ENCODE measurements at places on chromosomes 7 and 10.

- DNase-seq, result no peak
Observed at GRCh38 chr7:37432281-37432920, 16.3 kb downstream of the ELMO1 start.

GRCh38 chr7:66211429-66211828, 6.3 kb downstream of the TPST1 start:
- DNase-seq, result no peak

- DNase-seq, result no peak
Observed at GRCh38 chr10:51203359-51203758, 129.1 kb downstream of the PRKG1 start.

DNA sequence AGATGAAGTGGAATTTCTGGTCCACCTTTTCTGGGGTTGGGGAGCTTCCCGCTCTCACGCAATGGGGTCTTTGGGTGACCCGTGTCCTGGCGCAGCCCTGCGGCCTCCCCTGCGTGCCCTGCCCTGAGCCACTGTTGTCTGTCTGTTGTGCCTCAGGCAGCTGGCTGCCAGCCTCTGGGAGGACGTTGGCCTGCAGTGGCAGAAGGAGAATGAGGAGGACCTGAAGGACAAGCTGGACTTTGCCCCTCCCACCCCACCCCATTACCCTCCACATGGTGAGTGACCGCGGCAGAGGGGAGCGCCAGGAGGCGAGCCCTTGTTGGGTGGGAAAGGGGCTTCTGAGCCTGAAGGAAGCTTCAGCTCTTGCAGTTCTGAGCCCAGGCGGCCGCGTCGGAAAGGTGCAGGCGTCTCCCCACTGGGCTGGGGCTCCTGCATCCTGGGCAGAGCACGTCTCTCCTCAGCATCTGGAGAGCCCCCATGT, 14.2 kb upstream of the PRKAR1B start:
- no peak for DNase-seq

GRCh38 chr10:31668326-31668725, 260.3 kb downstream of the ARHGAP12 start:
- DNase-seq, result no peak

- no peak for DNase-seq
Observed at GRCh38 chr7:156096771-156097538, 284.7 kb upstream of the SHH start.

DNA sequence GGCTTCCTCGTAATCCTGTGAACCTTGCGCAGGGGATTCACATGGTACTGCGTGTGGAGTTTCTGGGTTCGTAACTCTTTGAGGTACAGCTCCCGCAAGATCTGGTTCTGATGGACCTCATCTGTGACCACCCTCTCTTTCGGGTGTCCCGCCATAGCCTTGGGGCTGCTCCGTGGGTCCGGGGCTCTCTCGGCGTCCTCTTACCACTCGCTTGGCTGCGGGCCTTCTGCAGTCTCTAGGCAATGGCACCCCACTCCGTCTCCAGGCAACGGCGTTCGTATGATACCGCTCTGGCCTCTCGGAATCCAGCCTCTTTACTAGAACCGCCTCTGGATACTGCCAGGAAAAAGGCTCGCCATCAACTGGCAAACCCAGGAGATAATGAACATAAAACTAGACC, 54.7 kb upstream of the AMPH start:
- no peak for DNase-seq

GRCh38 chr10:191703-192518, 56.7 kb downstream of the ZMYND11 start:
- DNase-seq, result no peak

DNA sequence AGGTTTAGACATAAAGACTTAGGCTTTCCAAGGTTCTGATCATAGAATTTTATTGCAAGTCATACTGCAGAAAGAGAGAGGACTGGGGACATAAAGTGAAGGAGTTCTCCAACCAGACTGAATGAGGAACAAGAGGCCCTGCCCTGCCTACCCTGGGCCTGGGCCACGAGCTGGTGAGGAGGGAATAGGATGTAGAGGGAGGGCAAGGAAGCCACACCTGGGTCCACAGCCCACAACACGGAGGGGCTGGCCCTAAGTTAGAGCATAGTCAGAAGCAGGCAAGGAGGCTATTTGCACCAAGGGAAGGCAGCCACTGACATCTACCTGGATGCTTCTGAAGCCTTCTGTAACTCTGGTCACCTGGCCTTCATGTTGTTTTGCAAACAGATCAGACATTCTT, 82.2 kb upstream of the CXCL12 start:
- no peak for DNase-seq

- peak; percentile 67 for DNase-seq
Observed at GRCh38 chr10:61195211-61195610, 251.2 kb upstream of the RHOBTB1 start.

DNA sequence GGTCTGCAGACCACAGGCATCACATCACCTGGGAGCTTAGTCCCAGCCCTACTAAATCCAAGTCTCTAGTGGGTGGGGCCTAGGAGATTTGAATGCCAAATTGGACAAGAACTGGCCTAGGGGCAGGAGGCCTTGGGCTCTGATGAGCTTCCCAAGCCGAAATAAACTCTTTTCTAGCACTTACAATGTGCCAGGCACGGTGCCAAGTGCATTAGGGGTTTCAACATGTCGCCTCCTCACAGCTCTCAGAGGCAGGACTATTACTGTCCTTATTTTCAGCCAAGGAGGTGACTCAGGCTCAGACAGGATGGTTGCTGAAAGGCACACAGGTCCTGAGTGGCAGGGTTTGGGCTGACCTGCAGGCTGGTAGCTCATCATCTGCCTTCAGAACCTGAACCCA, 9.2 kb upstream of the CPA1 start:
- no peak for DNase-seq

DNA sequence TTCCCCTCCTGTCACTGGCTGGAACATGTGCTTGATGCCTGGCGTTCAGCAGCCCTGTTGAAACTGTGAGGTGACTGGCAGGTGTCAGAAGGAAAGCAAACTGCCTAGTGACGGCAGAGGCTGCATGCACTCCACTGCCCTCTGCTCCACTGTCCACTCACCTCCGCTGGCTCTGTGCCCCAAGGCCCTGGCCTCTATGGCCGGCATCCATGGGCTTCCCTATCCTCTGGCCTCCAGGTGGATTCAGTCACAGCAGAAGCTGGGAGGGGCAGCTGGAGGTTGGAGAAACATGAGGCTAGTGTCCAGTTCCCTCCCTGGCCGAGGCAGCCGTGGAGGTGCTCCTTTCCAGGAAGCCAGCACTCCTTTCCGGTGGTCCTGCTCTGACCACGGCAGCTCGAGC, 31.2 kb upstream of the INSIG1 start:
- DNase-seq, result no peak

GRCh38 chr7:5689118-5689517, 92.3 kb downstream of the RNF216 start:
- no peak for DNase-seq

GRCh38 chr7:70694971-70695794, 436.8 kb upstream of the GALNT17 start:
- DNase-seq, result peak; percentile 78

GRCh38 chr10:6990891-6991290, 410.8 kb upstream of the PRKCQ start:
- DNase-seq, result no peak

DNA sequence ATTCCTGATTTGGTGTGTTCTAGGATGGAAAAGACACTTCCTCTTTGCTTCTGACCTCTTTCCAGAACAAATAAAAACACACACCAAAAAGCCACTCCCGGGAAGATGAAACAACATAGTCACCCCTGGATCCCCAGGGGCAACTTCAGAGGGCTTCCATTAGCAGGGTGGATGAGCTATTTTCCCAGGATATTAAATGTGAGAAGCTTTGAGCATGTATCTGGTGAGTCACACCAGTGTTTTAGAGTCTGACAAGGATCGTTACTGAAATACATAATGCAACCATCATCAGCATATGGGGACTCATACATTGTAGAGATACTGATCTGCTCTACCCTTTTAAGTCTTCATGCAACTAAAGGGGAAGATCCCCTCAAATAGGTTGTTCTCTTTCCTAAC, 115.5 kb upstream of the ZNF438 start:
- DNase-seq, result no peak

GRCh38 chr7:126578338-126578737, 674.4 kb downstream of the GRM8 start:
- peak; percentile 81 for DNase-seq

DNA sequence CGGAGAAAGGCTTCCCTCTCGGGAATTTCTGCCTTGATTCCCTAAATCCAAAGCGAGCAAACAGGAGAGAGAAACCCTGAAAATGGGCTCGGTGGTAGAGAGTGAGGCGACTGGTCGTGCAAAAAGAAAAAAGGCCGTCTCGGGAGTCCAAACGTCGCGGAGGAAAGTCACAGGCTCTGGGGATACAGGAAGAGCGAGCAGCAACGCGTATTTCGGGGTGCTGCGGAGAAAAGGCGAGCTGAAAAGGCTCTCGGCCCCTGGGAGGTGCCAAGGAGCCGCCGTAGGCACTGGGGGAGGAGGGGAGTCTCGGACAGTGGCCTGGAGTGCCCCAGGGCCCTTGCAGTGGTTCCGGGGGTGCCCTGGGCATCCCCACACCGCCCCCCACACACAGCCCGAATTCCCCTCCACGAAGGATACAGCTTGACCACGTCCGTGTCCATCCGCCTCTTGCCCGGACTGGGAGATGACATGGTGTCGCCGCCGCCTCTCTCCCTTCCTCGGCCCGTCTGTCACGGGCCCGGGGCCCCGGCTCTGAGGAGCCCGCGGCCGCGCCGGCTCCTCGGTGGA, 591 bp downstream of the UBE2H start:
- DNase-seq, result no peak

- DNase-seq, result no peak
Observed at GRCh38 chr10:17835688-17836087, 26.5 kb downstream of the MRC1 start.

GRCh38 chr7:135517060-135517459, 7.2 kb upstream of the CNOT4 start:
- no peak for DNase-seq

DNA sequence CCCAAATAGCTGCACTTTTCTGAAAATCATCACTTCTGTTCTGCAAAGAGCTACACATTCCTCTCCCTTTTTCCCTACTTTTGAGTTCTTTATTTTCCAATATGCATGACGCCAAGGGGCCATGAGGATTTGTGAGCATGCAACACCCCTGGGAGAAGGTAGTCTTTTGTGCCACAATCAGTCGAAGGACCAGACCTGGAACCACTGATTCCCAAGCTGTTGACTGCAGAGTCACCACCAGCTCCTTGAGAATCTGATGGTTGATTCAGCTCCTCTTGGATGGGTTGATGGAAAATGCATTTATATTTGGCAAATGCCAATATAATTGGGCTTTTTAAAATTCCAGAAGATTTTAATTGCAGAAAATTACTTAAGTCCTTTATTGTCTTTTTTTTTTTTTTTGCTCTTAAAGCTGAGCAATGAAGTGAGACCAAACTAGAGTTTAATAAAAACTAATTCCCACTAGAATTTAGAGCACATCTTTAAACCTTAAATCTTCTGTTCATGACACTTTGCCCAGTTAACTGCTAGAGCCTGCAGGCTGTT, 554.1 kb downstream of the TNS3 start:
- no peak for DNase-seq

DNA sequence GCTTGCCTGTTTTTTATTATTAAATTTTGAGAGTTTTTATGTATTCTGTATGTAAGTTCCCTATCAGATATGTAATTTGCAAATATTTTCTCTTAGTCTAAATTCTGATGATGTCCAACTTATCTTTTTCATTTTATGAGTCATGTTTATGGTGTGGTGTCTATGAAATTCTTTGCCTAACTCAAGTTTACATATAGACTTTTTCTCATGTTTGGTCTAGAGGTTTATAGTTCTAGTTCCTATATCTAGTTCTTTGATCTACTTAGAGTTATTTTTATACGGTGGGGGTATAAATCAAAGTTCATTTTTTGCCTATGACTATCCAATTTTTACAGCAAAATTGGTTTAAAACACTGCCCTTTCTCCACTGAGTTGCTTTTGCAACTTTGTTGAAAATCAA, 26.3 kb upstream of the CCDC7 start:
- no peak for DNase-seq

GRCh38 chr10:82692458-82692857, 817.5 kb downstream of the NRG3 start:
- no peak for DNase-seq

- DNase-seq, result no peak
Observed at GRCh38 chr7:112940314-112940732, 146.3 kb downstream of the GPR85 start.

DNA sequence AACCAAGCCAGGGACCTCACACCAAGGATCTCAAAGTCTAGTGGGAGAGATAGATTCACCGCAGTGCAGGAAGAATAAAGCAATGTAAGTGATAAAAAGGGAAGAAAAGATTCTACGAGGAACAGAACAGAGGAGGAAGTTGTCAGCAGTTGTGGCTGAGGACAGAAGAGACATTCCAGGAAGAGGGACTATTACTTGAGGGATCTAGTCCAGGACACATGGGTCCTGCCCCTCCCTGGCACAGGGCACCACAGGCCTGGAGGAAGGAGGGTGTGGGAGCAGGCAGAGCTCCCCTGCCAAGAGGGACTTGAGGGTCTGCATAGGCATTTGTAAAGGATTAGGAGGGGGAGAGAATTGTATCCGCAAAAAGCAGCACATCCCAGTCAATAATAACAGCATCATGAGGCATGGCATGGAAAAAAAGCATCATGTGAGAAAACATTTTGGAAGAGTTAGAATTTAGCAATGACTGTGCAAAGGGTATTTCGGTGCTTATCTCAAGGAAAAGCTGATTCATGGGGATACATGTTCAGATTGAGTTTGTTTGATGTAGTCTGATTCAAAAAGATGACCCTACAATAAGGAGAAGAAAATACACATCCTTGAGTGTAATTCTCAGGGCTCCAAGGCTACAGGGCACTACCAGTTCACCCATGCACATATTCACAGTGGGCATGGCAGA, 12.7 kb downstream of the C10orf71 start:
- DNase-seq, result no peak

DNA sequence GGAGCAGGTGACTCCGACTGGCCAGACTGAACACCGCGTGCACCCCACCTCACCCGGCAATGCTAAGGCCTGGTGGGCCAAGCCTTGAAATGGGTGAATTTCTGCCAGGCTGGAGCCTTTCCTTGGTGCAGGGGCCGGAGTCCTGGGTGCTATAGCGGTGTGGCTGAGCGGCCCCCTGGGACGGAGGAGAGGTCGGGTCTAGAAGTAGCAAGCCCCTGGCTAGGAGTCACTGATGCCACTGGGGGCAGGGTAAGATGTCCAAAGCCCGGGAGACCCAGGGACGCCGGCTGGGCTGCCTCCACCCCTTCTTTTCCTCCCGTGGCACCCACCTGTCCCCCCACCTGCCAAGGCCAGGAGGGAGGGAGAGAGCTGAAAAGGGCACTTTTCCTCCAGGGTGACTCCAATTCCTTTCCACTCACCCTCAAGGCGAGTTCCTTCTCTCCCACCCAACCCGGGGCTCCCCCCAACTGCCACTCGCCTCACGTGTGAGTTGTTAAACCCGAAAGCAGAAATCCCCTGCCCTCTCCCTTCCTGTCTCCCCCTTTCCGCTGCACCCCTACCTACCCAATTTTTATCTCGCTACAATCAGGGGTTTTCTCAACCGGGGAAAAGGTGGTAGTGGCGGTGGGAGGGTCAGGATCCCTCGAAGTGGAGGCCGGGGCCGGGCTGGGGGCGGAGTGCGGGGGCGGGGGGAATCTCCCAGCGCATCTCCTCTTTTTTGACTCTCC, 6.0 kb upstream of the GATA3 start:
- DNase-seq, result no peak

All from NCI-H1417 (cell line).